DMS79 treated with DMSO at 0.1 percent for 48 hours (cell line): ENCODE measurements at places on chromosomes 16 and 17.

DNA sequence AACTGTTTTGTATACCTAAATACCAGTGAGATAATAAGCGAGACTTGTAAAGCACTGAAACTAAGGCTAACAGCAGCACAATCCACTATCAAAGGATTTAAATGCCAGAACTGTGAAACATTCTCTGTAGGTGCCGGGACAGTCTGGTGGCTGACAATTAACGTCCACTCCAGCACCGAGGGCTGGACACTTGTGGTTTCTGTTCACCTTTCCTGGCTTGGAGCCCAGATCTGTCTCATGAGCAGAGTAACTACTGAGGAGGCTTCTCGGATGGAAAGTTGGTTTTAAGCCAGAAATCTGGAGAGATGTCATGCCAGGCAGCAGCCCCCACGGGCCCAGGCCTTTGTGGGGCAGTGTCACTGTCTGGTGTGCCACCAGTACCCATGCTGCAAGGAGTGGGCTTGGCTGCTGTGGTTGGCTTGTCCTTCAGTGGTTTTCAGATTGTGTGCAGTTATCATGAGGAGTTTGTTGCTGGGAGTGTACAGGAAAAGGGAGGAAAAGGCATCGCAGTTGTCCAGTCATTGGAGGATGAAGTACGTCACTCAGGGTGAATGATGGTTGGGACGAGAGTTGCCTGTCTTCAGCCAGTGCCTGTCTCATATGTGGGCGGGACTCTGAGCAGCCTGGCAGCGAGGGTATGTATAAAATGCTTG, 35.5 kb downstream of the UBN1 start:
- peak; percentile 93 for DNase-seq

- no peak for DNase-seq
Measured at GRCh38 chr17:66379544-66379943, 77.1 kb downstream of the PRKCA start.

DNA sequence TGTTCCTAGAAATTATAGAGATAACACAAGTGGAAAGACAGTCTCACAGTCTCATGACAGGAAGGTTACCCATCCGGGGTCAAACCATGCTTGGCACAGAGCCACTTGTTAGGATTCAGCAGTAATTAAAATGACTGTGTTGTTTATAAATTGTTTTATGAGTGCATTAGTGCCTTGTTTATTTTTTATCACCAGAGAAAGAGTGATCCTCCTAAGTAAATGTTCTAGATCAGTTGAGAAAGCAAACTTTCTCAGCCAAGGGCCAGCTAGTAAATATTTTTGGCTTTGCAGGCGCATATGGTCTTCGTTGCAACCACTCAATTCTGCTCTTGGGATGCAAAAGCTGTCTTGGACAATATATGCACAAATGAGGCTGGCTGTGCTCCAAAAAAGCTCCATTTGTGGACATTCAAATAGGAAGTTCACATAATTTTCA, 253.9 kb upstream of the CACNG5 start:
- peak; percentile 4 for DNase-seq

GRCh38 chr17:12759090-12759489, 30.2 kb upstream of the ARHGAP44 start:
- DNase-seq = no peak

GRCh38 chr17:67747681-67748235, 30.0 kb downstream of the NOL11 start:
- no peak for DNase-seq

DNA sequence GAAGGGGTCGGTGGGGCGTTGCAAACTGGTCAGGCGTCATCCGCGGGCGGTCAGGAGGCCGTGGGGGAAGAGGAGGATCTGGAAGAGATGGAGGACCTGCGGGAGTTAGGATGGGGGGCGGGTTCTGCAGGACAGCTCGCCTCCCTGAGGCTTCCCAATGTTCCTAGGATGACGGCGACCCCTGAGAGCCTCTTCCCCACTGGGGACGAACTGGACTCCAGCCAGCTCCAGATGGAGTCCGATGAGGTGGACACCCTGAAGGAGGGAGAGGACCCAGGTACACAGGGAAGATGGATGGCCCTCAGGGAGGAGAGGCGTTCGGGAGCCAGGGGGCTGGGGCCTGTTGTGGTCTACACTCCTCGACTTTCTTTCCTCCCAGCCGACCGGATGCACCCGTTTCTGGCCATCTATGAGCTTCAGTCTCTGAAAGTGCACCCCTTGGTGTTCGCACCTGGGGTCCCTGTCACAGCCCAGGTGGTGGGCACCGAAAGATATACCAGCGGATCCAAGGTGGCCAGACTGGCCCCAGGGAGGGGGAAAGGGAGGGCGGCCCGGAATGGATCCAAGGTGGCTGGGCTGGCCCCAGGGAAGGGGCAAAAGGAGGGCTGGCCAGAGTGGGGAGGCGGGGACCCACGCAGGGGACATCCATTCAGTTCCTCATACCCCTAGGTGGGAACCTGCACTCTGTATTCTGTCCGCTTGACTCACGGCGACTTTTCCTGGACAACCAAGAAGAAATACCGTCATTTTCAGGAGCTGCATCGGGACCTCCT, 839 bp downstream of the PLD2 start:
- no peak for DNase-seq

DNA sequence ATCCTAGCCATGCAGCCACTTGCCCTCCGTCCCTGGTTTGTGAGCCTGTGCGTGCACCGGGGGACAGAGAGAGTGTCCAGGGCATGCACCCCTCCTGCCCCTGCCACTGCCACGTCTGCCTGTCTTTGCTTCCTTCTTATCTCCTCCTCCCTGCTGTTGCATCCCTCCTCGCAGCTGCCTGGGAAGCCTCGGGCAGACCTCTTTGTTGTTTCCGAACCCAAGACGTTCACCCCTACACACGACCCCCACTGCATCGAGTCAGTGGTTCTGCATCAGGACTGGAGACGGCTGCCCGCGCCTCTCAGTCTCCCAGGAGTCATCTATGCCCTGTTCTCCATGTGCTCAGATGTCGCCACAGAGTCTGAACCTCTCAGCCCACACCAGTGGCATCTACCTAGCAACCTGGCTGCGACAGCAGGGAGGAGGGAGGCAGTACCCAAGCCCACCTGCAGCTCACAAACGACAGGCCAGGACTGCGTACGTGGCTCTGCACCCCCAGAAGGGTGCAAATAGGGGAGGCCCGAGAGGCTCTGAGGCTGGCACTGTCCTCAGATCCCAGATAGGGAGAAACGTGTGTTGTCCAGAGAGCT, 5.2 kb downstream of the TIMP2 start:
- no peak for DNase-seq

- DNase-seq = no peak
Measured at GRCh38 chr16:17718495-17718894, 247.7 kb upstream of the XYLT1 start.

- DNase-seq = no peak
Measured at GRCh38 chr16:66940236-66940635, 4.9 kb downstream of the CES2 start.

- DNase-seq = no peak
Measured at GRCh38 chr17:72458301-72458700, 337.5 kb downstream of the SOX9 start.

GRCh38 chr17:55322453-55322985, 57.8 kb downstream of the HLF start:
- DNase-seq = no peak

- DNase-seq = no peak
Measured at GRCh38 chr17:53186001-53186400, 636.7 kb upstream of the KIF2B start.

DNA sequence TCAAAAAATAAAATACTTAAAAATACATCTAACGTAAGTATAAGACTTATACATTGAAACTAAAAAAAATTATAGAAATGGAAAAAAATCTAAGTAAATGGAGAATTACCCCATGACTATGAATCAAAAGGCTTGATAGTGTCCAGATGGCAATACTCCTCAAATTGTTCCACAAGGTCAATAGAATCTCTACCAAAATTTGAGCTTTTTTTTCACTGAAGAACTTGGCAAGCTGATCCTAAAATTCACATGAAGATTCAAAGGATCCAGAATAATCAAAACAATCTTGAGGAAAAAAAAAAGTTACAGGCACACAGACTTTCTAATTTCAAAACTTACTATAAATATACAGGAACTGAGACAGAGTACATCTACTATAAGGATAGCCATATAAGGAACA, 448.4 kb upstream of the CDH11 start:
- DNase-seq = no peak

GRCh38 chr17:1087381-1088241, 90.7 kb downstream of the TIMM22 start:
- DNase-seq = peak; percentile 81

DNA sequence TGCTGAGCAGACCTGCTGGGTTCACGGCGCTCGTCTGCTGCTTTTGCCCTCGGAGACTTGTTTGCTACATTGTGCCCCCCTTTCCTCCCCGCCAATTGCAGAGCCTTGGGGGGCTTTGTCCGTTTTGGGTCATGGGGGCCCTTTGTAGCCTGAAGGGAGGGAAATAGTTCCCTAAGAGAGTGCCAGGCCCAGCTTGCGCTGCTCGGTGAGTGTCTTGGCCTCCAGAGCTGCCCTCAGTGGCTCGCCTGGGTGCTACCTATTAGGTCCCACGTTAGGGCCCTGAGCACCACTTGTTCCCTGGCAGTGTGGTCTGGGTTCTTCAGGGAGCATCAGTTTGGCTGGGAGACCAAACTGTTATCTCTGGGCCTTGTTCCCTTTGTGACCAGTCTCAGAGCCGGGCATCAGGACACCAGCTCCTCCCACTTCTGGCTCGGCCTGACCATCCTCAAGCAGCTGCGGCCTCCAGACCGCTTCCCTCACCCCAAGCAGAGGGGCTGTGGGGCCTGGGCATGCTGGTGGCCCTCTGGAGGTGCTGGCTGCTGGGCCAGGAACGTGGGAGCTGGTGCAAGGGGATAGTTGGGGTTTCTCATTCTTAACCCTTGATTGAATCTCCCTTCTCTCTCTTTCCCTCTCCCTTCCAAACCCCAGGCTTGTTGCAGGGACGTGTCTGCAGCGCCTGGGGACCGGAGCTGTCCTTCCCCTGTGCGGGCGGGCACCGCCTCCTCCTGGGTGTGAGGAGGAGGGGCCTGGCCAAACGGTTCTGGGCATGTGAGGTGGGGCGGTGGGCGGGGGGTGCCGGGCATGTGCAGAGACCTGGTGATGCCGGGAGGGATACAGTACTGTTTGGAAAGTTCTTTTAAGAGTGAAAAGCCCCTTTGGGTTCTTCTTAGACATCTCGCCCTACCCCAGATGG, 16.0 kb upstream of the ITGB4 start:
- DNase-seq = no peak

- DNase-seq = no peak
Measured at GRCh38 chr16:3470723-3471122, 24.6 kb downstream of the C16orf90 start.

- DNase-seq = no peak
Measured at GRCh38 chr17:65707780-65708179, 146.3 kb upstream of the AXIN2 start.

DNA sequence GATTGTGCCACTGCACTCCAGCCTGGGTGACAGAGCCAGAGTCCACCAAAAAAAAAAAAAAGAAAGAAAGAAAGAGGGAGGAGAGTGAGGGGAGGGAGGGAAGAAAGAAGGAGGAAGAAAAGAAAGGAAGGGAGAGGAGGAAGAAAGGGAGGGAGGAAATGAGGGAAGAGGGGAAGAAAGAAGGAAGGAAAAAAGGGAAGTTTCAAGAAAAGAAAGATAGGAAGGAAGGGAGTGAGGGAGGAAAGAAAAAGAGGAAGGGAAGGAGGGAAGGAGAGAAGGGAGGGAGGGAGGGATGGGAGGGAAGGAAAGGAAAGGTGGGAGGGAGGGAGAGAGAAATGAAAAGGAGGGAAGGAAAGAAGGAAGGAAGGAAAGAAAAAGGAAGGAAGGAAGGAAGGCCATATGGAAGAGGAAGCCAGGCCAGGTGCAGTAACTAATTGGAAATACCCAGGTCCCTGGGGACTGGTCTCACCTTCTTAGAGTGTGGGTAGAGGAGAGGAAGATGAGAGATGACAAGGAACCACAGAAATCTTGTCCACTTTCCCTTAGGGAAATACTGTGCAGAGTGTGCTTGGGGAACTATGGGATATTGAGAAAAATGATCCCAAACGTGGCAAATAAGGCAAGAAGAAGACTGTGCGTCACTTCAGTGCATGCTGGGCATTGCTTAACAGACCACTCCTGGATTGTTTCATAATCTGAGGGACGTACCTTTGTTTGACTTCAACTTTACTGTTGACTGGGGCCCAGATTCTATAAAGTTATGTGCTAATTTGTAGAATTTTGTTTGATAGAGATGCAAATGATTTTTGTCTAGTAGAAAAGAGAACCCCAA, 15.1 kb upstream of the CSNK2A2 start:
- DNase-seq = no peak

GRCh38 chr17:79732804-79733691, 2.3 kb downstream of the ENPP7 start:
- DNase-seq = no peak

GRCh38 chr17:40108970-40109824, 8.8 kb upstream of the NR1D1 start:
- DNase-seq = no peak

DNA sequence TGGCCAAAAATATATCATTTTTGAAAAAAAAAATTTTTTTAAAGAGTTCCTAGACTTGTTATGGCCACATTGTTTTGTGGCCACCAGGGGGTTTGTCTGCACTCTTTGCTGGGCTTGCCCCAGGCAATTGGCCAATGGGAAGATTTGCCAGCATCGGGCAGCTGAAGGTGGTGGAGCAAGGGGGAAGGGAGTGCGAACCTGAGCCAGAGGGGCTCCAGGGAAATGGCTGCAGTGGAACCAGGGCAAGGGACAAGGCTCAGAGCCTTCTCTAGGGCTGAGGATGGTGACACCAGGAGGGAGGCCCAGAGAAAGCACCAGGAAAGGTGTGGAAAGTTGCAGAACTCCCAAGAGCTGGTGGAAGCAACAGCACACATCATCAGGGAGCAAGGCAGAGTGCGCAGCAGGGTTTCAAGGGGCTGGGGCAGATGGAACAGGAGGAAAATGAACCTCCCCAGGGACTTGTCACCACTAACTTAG, 15.5 kb upstream of the CMIP start:
- no peak for DNase-seq

DNA sequence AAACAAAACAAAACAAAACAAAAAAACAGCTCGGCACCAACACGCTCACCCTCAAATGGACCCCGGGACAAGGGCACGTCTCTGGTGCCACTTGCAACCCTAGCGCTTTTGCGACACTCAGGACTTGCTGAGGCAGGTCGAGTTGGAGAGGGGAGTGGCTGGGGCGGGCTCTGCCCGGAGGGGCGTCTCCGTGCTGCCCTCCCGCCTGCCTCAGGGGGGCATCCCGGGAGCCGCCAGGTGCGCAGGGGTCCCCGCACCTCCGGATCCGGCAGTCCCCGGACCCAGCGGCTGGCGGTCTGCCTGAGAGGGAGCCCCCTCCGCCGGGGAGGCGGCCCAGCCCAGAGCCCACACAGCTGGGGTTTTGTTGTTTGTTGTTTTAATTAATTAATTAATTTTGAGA, at the start of gene SLC52A1:
Gene SLC52A1, minus strand, starts transcription at position 112 of the 400 bp plus-strand sequence. CDS start 820 bp downstream, outside the sequence.
- peak; percentile 47 for DNase-seq

DNA sequence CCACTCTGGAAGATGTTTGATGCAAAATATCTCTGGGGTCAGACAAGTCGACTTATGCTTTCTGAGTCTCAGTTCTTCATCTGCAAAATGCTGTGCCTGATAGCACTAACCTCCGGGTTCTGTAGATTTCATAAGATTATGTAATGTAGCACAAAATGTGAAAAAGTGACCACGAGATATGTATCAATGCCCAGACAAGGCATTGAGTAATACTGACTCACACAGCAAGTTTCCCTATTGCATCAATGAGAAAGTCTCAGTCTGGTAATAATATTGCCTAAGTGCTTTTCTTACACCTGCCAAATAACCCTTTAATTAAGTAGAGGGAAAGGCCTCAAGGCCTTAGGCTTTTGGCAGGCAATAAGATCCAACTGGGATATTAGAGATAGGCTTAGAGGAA, 41.4 kb upstream of the MMP2 start:
- no peak for DNase-seq

- DNase-seq = no peak
Measured at GRCh38 chr17:27496437-27496943, 40.2 kb downstream of the KSR1 start.

GRCh38 chr17:42832213-42832933, 824 bp upstream of the PSME3 start:
- DNase-seq = peak; percentile 73
